ENCODE measurements at places on chromosomes 5 and 9.

GRCh38 chr5:76366596-76366995 lies 36.5 kb upstream of the IQGAP2 start:
- DNase-seq = no peak

DNA sequence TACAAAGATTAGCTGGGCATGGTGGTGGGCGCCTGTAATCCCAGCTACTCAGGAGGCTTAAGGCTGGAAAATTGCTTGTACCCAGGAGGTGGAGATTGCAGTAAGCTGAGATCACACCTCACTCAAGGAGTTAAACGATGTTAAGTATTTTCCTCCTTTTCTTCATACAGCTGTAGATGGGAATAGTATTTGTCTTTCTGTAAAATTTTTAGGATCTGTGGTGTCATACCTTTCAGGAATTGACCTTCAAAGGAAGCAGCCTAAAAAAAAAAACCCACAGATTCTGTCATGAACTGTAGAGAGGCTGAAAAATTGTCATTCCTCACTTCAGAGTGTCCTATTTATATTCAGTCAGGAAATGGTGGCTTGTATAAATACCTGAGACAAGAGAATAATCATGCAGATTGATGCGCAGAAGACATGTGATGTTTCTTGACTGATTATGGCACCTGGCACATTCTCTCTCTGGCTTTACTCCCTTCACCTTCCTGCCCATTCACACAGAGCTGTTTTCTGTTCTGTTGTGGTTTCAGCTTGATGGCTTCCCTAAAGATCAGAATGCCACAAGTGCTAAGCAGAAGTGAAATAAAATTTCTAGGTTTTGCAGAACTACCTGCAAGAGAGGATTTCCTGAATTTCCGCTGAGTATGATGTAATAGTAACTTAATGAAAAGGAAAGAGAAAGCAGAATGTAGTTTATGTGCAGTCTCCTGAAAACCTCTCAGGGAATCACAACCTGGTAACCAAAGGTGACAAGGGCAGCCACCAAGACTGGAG lies 3.8 kb downstream of the IFNA1 start:
- DNase-seq = no peak

DNA sequence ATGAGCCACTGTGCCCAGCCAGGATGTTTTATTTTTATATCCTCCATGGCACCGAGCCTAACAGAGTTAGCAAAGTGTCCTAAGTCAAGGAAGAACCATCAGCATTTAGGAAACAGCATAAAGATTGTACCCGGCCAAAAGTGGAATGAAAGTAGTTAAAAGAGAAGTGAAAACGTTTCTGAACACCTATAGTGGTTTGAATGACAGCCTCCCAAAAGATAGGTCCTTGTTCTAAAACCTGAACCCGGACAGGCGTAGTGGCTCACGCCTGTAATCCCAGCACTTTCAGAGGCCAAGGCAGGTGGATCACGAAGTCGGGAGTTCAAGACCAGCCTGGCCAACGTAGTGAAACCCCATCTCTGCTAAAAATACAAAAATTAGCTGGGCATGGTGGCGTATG lies 37.4 kb downstream of the ZFAND5 start:
- DNase-seq = no peak

DNA sequence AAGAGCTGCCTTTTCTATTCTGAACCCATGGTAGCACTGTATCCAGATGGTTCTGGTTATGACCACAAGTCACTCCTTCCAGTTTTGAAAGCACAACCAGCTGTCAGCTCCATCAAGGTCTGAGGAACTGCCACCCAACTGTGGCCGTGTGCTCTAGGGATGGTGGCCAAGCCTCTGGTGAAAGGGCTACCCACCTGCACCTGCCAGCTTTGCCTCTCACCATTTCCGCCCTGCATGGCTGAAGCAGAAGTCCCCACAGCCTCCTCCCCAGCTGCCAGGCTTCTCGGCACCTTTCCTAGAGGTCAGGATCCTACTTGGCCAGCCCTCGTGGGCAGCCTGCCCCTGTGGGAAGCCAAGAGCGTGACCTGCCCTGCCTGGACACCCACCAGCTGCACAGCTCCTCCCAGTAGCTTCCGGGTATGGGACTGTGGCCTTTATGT lies 16.8 kb downstream of the SEMA5A start:
- no peak for DNase-seq

- DNase-seq = no peak
Observed at GRCh38 chr9:106535439-106535838, 327.5 kb upstream of the ZNF462 start.

Measured in fibroblast of skin of left biceps (primary cell).